ENCODE measurements at places on chromosomes 12 and 14.

GRCh38 chr14:52241087-52241793 lies 26.3 kb upstream of the PTGDR start:
- DNase-seq = no peak

DNA sequence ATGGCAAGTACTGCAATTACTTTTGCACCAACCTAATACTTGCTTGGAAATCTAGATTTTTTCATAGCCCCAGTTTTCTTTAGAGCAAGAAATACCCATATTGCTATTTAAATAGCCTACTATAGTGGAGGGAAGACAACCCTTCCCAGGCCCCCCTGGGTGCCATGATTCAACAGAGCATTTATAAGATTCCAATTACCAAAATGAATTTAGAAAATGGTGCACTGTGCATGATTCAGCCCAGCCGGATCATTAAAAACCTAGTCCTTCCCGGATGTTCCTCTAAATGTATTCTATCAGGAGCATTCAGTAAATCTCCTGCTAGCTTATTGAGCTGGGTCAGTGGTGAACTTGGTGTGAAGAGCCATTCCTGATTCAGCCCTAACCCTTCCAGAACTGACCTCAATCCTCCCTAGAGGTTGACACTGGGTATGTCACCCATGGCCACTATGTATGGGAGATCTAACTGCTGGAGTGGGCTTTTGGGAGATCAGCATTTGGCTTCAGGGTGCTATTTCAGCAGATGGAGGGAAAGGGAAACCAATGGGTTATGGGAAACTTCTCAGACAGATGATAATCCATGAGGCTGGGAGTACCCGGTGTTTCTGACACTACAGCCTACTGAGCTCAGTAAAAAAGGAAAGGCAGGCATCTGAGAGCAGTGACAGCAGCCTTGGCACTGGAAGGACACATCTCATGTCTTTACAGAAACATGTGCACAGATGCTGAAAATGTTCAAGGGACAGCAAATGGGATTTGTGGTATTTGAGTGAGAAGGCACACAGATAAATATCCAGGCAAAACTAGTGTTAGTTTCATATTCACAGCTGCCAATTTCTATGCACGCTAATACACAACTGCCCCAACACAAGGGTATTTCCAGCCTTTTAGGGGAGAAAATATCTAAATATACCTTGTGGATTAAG lies 258.9 kb downstream of the DPF3 start:
- DNase-seq = no peak

DNA sequence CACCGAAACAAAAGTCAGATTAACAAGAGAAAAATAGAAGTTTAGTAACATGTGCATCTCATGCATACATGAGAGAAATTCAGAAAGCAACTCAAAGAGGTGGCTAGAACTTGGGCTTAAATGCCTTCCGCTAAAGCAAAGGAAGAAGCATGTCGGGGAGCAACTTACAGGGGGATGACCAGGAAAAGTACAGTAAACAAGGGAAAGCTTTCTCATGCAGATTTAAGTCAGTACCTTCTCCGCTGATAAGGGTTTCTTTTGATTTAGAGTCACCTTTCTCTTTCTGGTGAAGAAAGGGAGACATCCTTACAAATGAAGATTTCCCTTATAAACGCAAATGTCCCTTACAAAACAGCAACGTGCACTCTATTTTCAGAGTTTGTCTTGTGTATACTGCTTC lies 6.0 kb upstream of the RNASE6 start:
- DNase-seq = no peak

DNA sequence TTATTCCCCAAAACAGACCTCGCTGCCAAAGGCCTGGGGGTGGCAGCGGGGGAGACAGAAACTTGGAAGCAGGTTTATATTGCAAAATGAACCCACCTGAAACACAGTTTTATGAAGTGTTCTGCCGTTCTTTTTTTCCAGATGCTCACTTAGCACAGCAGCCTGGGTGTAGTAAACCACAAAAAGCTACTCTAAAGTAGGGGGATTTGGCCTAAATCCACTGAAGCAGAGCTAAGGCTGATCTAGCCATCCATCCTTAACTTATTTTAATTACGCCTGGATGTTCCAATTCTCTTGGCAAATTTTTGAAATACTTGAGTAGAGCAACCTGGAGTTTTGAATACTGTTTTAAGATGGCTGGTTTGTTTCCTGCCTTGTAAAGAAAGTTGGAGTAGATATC lies 121.2 kb downstream of the GPR135 start:
- no peak for DNase-seq

DNA sequence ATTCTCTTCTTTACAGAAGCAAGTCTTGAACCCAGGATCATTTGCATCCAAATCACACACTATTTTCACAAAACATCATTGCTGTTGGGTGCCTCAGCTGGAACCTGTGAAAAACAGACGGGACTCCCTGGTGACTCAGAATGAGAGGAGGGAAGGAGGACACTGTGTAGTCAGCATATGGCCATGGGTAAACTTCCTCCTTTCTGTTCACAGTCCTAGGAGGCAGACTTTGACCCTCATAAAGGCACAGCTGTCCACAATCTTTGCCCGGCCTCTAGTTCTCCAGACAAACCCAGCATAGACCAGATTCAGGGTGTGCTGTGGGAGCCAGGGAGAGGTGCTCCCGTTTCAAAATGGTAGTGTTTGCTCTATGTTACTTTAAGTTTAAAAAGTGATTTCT lies 62.0 kb downstream of the DYRK2 start:
- no peak for DNase-seq

DNA sequence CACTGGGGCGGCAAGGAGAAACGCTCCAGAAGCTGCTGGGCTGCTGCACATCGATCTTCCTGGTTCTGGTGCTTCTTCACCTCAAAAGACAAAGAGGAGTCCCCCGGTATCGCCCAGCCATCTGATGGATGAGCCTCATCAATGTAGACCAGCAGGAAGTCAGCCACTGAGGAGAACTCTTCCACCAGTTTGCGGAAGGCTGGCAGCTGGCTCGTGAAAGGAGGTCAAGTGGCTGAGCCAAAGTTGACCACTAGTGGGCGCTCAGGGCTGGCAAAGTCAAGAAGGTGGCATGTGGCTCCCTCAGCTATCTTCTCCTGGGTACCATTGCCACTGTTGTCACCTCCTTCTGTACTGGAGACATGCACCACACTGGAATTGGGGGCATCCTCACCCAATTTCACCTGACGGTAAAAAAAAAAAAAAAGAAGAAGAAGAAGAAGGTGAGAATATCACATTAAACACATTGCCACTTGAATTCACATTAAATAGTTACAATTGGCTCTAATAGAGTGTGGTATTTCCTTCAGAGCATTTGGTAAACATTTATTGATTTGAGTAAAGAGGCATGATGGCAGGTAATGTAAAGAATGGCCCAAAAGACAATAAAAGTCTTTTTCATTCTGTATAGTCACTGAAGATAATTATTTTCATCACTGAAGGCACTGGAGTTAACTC lies 8.3 kb downstream of the DIO2 start:
- no peak for DNase-seq

DNA sequence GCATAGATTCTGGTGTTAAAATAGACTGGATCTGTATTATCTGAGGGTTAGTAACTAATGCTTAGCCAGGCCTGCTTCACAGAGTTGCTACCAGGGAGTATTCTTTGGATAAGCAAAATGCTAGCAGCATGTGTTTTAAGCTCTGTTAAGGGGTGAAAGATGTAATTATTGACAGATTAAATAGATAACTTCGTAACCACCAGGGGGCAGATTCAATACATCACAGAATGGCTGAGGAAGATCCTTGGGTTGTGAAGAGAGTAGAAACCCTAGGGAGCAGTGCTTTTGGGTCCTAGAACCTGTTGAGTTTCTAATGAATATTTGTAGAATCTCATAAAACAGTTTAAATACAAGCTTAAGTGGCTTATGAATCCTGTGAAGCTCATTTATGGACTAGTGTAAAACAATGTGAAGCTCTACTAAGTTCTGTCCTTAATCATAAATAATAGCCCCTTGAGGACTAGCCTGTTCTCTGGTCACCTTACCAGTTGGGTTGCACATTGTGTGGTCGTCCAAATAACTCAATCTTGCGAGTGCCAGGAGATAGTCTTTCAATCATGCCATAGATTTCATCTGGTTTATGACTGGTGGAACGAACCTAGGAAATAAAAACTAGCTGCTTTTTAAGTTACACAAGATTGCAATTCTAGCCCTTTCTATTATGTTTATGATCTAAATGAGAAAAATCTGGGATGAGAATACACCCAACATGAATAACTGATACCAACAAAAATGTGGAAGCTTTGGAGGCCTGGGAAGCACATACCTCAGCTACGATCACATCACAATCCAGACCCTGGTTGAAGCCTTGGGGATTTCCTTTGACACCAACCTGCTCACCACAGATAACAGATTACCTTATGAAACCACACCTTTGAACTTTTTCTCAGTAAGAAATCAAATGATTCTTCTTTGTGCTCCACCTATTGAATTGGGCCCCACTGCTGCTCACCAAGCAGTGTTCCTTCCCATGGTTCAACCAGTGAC lies 12.3 kb downstream of the METTL3 start:
- DNase-seq = no peak

DNA sequence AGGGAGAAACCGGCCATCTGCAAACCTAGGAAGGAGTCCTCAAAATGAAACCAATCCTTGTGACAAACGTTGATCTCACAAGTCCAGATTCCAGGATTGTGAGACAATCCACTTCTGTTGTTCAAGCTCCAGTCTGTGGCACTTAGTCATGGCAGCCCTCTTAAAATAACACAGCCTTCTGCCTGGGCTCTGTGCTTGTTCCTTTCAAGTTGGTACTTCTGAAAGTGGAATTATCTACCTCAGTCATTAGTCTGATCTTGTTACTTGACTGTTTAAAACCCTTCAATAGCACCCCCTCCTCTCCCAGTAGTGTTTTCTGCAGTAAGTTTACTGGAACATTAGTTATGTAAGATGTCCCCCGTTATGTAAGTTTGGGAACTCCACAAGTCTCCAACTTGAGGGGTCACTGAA lies 111.0 kb upstream of the HIF1A start:
- DNase-seq = no peak

DNA sequence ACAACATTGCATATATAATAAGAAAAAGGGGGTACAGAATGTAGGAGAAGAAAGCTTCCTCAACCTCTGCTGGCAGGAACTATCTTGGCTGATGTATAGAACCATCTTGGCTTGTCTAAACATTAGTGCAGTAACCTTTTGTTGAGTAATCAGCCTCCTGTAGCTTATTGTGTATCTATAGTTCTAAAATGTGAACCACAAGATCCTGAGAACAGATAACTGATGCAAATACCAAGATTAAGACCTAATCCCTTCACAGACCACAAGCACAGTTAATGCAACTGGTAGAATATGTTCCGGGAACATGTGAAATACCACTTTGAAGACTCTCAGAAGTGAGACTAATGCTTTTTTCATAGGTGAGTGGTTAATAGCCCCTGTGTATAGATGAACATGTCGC lies 50.7 kb upstream of the KCNC2 start:
- no peak for DNase-seq

- no peak for DNase-seq
Observed at GRCh38 chr14:67717048-67717447, 15.4 kb downstream of the RDH12 start.

GRCh38 chr14:75821831-75822521 lies 159.8 kb downstream of the TGFB3 start:
- no peak for DNase-seq

DNA sequence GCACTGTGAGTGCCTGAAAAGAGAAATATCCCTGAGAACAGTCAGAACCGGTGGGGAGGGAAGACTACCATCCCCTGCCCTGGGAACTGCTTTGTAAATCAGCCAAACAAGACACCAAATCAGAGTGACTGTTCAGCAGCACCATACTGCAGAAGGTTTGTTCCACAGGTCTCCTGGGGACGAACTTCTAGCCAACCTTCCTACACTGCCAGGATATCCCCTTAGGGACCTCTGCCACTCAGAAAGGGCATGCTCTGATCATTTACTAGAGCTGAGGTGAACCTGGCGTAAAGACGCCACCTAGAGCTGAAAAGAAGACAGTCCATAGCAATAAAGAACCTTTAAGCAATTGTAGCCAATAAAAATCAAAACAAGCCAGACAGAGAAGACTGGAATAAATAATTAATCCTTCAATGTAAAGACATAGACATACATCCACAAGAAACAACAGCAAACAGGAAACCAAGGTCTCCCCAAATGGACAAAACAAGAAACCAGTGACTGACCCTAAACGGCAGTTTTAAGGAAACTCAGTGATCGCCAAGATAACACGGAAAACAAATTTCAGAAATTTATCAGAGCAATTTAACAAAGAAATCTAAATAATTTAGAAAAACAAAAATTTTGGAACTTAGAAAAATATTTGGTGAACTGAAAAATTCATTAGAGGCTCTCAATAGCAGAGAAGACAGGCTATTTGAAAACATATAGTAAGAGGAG lies 228.1 kb upstream of the AMIGO2 start:
- DNase-seq = peak; percentile 73

GRCh38 chr12:120041386-120042231 lies 52.6 kb downstream of the BICDL1 start:
- peak; percentile 9 for DNase-seq

- DNase-seq = no peak
Observed at GRCh38 chr12:14129611-14130195, 148.3 kb upstream of the GRIN2B start.

DNA sequence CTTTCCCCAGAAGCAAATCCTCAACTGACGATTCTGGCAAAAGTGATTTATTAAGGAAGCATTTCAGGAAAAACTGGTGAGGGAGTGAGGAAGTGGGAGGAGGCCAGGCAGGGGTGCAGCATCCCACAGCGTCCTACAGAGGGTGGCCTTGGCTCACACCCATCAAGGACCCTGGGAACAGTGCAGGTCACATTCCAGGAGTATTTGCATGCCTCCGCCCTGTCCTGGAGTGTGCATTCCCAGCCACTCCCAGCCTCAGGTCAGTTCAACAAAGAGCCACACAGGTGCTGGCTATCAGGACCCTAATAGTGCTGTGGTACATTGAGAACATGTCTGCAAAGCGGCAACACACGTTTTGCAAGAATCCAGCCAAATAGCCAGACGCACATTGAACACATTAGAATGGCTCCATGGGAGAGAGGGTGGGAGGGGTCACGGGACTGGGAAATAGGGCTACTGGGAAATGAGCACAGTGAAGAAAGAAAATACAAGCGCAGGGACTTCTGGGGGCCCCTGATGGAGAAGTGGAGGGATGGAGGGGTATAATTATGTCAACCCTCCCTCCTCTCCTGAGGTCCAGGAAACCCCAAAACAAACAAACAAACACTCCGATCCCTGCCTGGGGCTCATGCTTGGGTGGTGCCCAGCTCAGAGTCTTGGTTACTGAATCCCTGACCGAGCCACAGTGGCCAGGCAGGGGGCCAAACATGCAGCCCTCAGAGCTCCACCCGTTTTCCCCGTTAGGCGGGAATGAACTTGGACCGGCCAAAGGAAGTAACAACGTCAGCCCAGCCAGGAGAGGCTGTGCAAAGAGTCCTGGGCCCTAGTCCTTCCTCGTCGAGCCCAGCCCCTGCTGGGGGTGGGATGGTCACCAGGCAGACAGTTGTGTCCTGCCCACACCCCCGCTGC lies 36.5 kb downstream of the CMKLR1 start:
- DNase-seq = no peak

DNA sequence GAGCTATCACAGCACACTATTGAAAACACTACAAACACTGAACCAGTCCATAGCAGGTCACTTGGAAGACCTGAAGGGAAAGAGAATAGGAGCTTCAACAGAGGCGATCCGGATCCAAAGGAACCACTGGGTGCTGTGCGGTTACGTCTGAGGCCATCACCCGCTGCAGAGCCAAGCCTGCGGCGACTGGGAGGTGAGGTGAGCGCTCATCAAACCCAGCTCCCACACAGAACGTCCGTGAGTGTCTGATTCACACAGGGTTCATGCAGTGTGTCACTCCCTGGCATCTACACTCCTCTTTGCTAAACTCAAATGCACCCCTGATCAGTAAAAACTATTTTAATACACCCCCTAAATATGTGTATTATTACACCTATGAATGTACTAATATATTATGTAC lies 64.1 kb downstream of the TMEM132D start:
- DNase-seq = no peak

- DNase-seq = no peak
Observed at GRCh38 chr12:91384366-91384765, 201.7 kb upstream of the DCN start.
